H1 (cell line): ENCODE measurements at places on chromosomes 2 and 18.
A peak's percentile ranks its signal among the peaks of the same experiment; 100 is the strongest.

DNA sequence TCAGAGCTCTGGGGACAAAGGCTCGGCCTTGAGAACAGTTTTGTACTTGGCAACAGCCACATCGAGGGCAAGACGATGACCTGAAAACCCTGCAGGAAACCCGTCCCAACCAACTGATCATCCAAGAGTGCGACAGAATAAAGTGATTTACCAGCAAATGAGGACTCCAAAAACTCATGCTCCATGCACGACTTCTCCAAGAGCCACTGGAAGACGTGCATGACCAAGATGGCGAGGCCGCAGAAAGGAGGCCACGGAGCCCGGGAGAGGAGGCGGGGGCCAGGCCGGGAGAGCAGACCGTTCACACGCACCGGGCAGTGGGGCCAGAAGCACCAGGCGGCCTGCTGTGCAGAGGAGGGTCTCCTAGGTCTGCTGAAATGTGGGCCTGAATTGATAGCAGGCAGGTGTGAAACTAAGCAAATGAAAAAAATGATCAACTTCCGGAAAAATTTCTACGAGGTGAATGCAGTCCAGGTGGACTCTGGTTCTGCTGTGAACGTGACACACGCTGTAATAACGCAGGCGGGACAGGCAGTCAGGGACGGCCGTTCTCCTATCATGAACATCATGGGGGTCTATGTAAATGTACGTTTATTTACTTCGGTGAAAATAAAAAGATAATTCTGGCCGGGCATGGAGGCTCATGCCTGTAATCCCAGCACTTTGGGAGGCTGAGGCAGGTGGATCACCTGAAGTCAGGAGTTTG, 252.2 kb downstream of the HDAC4 start:
- no peak overlapping the region for H3K27ac ChIP-seq
- no peak overlapping the region for H3K4me3 ChIP-seq
- no peaks in the 10 kb centered on the region; the same call in none of the 2 replicates for H3K36me3 ChIP-seq
- H3K4me1 ChIP-seq: no peaks in the 10 kb centered on the region

DNA sequence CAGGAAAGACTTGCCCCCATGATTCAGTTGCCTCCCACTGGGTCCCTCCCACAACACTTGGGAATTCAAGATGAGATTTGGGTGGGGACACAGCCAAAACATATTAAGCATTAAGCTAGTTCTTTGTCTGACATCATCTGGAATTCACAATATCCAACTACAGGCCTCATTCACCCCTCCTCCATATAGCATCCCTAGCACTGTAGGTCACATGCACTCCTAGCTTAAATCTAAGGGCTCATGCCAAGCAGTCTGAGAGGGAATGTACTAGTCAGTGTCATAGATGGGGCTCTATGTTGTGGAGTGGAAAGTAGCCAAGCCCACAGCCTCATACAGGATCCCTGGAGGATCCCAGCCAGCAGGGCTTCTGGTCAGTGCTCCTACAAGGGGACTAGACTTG, 92.1 kb downstream of the IRS1 start:
- H3K36me3 ChIP-seq: no peaks in the 10 kb centered on the region
- H3K27ac ChIP-seq: no peak overlapping the region
- H3K4me3 ChIP-seq: no peak overlapping the region
- no peaks in the 10 kb centered on the region for H3K4me1 ChIP-seq

- no peaks in the 10 kb centered on the region for H3K27me3 ChIP-seq
- no peak overlapping the region for H3K4me3 ChIP-seq
- no peak overlapping the region for H3K27ac ChIP-seq
- H3K36me3 ChIP-seq: no peaks in the 10 kb centered on the region
- no peak for DNase-seq
- no peaks in the 10 kb centered on the region for H3K4me1 ChIP-seq
Measured at GRCh38 chr2:150147889-150148683, 339.4 kb downstream of the RND3 start.

DNA sequence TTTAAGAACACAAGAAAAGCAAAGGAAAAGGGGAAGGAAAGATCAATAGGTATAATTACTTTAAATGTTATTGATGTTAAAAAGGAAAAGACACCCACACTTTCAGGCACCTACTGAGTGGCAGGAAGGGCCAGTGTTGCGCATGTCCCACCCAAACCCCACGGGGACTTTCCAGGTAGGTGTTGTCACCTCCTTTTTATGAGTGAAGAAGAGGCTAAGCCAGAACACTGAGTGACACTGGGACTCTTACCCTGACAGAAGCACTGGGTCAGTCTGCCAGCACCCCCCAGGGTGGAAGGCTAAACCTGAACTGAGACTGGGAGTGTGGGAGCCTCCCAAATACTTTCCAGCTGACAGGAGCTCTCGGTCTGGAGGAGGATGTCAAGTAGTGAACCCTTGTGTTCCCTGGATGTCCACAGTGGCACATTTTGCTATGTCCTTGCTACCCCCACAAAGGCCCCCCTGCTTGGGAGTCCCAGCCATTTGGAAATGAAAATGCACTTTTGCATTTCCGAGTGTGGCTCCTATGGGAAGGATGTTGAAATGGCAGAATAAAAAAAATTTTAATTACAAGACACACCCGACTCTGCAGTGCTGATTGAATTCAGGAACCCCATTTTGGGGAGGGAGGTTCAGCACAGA, 90.9 kb upstream of the SMAD2 start:
- no peaks in the 10 kb centered on the region for H3K27me3 ChIP-seq
- no peak overlapping the region for H3K4me3 ChIP-seq
- no peak overlapping the region for H3K27ac ChIP-seq
- no peaks in the 10 kb centered on the region for H3K36me3 ChIP-seq

- DNase-seq: no peak
- no peaks in the 10 kb centered on the region for H3K4me1 ChIP-seq
- no peak overlapping the region for H3K4me3 ChIP-seq
- no peaks in the 10 kb centered on the region for H3K27me3 ChIP-seq
Measured at GRCh38 chr2:88146590-88146989, 18.7 kb upstream of the FABP1 start.

DNA sequence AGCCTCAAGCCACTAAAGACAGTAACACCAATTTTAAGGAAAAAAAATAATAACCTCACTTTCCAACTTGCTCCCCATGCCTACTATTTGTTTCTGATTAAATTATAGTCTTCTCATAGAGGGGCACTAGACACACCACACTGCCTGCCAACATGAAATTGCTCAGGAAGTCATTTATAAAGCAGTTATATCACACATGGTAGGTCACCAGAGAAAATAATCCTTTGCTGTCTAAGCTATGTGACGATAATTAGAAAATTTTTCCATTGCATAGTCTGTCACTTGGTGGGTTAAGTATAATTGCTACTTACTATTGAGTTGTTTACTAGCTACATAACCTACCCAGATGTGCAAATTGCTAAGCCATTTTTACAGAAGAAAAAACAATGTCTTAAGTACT, 85.2 kb downstream of the INO80D start:
- no peaks in the 10 kb centered on the region for H3K4me1 ChIP-seq
- no peaks in the 10 kb centered on the region for H3K27me3 ChIP-seq
- no peak overlapping the region for H3K4me3 ChIP-seq
- H3K27ac ChIP-seq: no peak overlapping the region
- H3K36me3 ChIP-seq: peaks cover 8% of the 10 kb centered on the region

DNA sequence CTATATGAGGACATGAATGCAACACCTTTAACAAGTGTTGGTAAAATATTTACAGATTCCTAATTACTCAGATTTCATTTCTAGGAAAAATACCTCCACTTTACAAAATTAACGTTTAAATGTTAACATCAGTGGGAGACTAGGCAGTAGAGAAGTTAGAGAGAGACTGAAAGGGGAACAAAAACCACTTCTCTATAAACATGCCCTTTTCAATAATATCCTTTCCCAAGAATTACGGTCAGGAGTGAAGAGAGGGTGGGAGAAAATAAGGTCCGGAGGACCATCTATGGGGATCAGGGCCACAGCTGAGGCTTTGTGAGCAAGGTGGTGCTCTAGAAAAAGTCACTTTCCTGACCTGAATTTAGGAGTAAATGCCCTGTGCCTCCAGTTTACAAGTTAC, 65.3 kb upstream of the WIPF1 start:
- no peak overlapping the region for H3K27ac ChIP-seq
- no peak for DNase-seq
- no peaks in the 10 kb centered on the region for H3K36me3 ChIP-seq
- no peaks in the 10 kb centered on the region for H3K27me3 ChIP-seq
- no peak overlapping the region for H3K4me3 ChIP-seq
- no peaks in the 10 kb centered on the region for H3K4me1 ChIP-seq

- no peak for DNase-seq
- H3K4me1 ChIP-seq: no peaks in the 10 kb centered on the region
- no peak overlapping the region for H3K27ac ChIP-seq
- no peaks in the 10 kb centered on the region for H3K36me3 ChIP-seq
- no peak overlapping the region for H3K4me3 ChIP-seq
Measured at GRCh38 chr2:58842501-58843155, 601.5 kb upstream of the FANCL start.

GRCh38 chr2:172555272-172555521, 693 bp upstream of the PDK1 start:
- no peak for DNase-seq
- H3K27ac ChIP-seq: peak overlapping the region; percentile 94; the same call in 1 of the 2 replicates
- H3K4me3 ChIP-seq: peak overlapping the region; percentile 71
- H3K4me1 ChIP-seq: peaks cover 6% of the 10 kb centered on the region

GRCh38 chr18:74248595-74248994, 43.2 kb downstream of the CYB5A start:
- H3K27ac ChIP-seq: no peak overlapping the region
- H3K27me3 ChIP-seq: no peaks in the 10 kb centered on the region
- H3K36me3 ChIP-seq: peaks cover 4% of the 10 kb centered on the region
- H3K4me3 ChIP-seq: no peak overlapping the region

DNA sequence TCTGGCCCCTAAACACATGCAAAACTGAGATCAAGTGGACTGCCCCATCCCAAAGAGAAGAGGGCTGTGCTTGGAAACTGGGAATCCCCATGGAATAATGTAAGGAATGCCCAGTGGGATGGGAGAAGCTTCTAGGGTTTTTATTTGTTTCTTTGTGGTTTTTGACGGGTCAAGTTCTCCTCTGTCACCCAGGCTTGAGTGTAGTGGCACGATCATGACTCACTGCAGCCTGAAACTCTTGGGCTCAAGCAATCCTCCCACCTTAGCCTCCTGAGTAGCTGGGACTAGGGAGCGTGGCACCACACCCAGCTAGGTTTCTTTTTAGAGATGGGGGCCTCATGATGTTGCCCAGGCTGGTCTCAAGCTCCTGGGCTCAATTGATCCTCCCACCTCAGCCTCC, 101.7 kb upstream of the ZSWIM2 start:
- H3K4me3 ChIP-seq: no peak overlapping the region
- no peak overlapping the region for H3K27ac ChIP-seq
- no peaks in the 10 kb centered on the region for H3K36me3 ChIP-seq
- no peak for DNase-seq
- no peaks in the 10 kb centered on the region for H3K4me1 ChIP-seq
- H3K27me3 ChIP-seq: no peaks in the 10 kb centered on the region

GRCh38 chr18:25678221-25678620, 326.3 kb upstream of the ZNF521 start:
- peaks cover 25% of the 10 kb centered on the region for H3K4me1 ChIP-seq
- no peaks in the 10 kb centered on the region for H3K27me3 ChIP-seq
- H3K36me3 ChIP-seq: no peaks in the 10 kb centered on the region
- H3K4me3 ChIP-seq: no peak overlapping the region

DNA sequence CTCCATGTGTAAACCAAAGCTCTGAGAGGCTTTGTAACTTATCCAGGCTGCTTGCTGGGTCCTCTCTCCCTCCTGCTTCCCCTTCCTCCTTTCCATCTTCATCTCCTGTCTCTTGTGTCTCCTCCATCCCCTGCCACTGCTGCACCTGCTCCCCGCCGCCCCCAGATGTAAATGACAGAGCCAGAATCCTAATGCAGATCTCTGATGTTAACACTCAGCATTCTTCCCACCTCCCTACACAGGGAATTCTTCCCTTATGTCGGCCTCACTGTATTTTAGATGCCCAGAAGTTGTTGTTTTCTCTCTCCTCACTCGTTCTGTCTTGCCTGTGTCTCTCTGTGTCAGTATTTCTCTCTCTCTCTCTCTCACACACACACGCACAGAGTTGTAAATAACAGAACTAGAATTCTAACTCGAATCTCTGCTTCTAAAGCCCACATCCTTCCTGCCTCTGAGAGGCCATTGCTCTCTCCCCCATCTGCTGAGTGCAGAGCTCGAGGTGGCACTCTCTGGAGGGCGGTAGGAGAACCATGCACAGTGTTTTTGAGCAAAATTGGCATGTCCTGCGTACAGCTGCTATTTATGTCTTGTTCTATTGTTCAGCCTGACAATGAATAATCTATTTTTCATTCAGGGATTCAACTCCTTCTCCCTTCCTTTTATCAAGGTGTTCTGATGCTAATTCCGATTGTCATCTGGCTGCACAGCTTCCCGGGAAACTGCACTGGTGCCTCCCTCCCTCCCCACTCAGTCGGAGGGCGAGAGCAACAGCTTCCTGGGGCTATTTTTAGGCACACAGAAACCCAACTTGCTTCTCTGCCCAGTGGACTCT, 219.9 kb downstream of the SH3RF3 start:
- DNase-seq: no peak

- DNase-seq: peak; percentile 3
- no peaks in the 10 kb centered on the region for H3K4me1 ChIP-seq
- H3K27ac ChIP-seq: no peak overlapping the region
- no peaks in the 10 kb centered on the region for H3K27me3 ChIP-seq
- no peak overlapping the region for H3K4me3 ChIP-seq
- H3K36me3 ChIP-seq: no peaks in the 10 kb centered on the region
Measured at GRCh38 chr18:66931010-66931409, 327.1 kb upstream of the CDH19 start.

GRCh38 chr2:20350041-20350712, 467 bp downstream of the PUM2 start:
- no peaks in the 10 kb centered on the region for H3K36me3 ChIP-seq
- DNase-seq: peak; percentile 78
- peak overlapping the region; percentile 84 for H3K4me3 ChIP-seq
- H3K4me1 ChIP-seq: peaks cover 15% of the 10 kb centered on the region

DNA sequence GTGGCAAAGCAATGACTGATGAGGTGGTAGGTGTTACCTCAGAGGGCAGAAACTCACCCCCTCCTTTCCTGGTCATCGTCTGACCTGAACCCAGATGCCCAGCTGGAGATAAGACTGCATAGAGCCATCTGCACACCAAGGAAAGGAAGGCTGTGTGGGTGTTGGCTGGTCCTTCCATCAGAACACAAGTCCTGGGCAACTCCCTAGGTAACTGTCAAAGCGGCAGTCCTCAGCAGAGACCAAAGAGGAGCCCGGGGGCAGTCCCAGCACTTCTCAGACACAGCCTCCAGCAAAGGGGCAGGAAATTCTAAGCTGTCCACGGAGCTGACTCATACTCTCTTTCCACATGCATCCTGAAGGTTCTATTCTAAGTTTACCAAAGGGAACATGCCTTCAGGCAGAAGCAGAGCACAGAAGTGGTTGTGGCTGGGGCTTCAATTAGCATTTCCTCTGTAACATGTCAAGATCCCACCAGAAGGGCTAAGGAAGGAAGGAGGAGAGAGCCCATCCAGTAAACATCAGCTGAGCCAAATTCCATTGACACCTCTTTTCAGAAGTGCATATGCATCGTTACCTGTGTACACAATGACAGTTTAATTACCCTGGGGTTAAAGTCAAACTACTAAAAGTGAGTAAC, 54.7 kb downstream of the SPRED2 start:
- H3K4me3 ChIP-seq: no peak overlapping the region
- no peaks in the 10 kb centered on the region for H3K36me3 ChIP-seq
- DNase-seq: no peak
- peaks cover under 1% of the 10 kb centered on the region; the same call in 1 of the 2 replicates for H3K4me1 ChIP-seq
- no peak overlapping the region for H3K27ac ChIP-seq

GRCh38 chr2:17879137-17879912, 858 bp downstream of the KCNS3 start:
- H3K4me3 ChIP-seq: peak overlapping the region; percentile 78
- peak; percentile 83 for DNase-seq
- H3K4me1 ChIP-seq: peaks cover 5% of the 10 kb centered on the region
- no peaks in the 10 kb centered on the region for H3K36me3 ChIP-seq
- peak overlapping the region; percentile 45; the same call in 1 of the 2 replicates for H3K27ac ChIP-seq

GRCh38 chr2:170862286-170862902, 45.7 kb downstream of the GAD1 start:
- no peaks in the 10 kb centered on the region for H3K27me3 ChIP-seq
- no peak overlapping the region for H3K4me3 ChIP-seq
- H3K4me1 ChIP-seq: no peaks in the 10 kb centered on the region
- no peak for DNase-seq
- no peaks in the 10 kb centered on the region for H3K36me3 ChIP-seq
- no peak overlapping the region for H3K27ac ChIP-seq
